ENCODE measurements at places on chromosomes 16 and 17.
A peak's percentile ranks its signal among the peaks of the same experiment; 100 is the strongest.

DNA sequence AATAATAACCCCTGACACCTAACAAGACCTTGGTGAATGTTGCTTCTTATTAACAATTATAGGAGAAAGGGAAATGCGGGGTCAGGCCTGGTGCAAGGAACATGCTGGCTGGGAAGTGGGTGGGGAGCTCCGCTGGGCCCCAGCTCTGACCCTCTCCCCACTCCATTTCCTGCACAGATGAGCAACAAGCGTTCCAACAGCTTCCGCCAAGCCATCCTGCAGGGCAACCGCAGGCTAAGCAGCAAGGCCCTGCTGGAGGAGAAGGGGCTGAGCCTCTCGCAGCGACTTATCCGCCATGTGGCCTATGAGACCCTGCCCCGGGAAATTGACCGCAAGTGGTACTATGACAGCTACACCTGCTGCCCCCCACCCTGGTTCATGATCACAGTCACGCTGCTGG, 23.0 kb downstream of the RHBDL3 start:
- DNase-seq: no peak

- peak; percentile 67 for DNase-seq
Observed at GRCh38 chr16:27326738-27327585, 13.2 kb downstream of the IL4R start.

DNA sequence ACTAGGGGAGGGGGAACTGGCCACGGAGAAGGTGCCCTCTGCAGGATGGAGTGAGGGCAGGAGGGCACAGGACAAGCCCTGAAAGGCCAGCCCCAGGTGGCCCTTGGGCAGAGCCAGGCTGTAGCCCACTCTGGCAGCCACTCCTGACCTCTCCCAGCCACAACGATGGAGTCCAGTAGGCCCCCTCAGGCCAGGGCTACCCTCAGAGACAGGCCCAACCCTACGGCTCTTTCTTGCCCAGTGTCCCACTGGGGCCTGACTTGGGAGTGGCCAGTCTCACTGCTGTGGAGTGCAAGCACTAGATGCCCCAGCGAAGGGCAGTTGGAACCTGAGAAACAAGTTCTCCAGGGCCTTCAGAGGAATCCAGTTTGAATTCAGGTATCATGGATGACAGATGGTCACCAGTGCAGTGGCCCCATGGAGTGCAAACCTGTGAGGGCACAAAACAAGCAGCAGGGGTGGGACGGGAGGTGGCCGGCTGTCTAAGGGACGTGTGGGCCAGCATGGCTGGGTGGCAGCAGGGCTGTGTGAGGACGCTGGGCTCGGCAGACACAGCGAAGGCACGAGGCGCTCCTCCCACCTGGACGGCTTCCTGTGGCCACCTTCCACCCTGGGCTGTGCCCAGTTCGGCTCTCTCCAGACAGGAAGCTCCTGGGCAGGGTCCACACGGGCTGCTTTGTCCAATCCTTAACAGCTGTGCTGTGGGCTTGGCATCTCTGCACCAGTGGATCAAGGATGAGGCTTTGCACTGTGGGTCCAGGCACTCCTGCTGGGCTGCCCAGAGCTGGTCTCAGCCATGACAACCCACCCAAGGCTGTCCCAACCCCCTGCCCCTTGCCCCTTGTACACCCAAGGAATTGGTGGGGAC, 72.1 kb downstream of the AMFR start:
- no peak for DNase-seq

GRCh38 chr17:19996502-19996901, 12.7 kb upstream of the SPECC1 start:
- DNase-seq: no peak

GRCh38 chr17:49509588-49509917, 14.5 kb downstream of the NGFR start:
- DNase-seq: no peak

Measured in NT2/D1 (cell line).